Smooth muscle cell of the umbilical artery (primary cell): ENCODE measurements at places on chromosomes 1 and 21. TPM values are rescaled to one million over a fixed set of nuclear protein-coding genes. Genes with fewer than 3 reads are reported as not detected.

Gene PPIAL4G
- not detected in 2 replicates for total RNA-seq

Gene RHBDL2
- 0.30 and 3.8 TPM in 2 replicates for total RNA-seq

Gene LDLRAD2
- under 0.01 and 0.05 TPM in 2 replicates for total RNA-seq

Gene CZIB
- total RNA-seq, result 40.0 and 52.9 TPM in 2 replicates

Gene MYOM3
- 0.18 and 0.30 TPM in 2 replicates for total RNA-seq

Gene CTH
- total RNA-seq, result 8.5 and 15.1 TPM in 2 replicates

Gene HEYL
- total RNA-seq, result under 0.01 TPM in 1 of 2 replicates, not detected in the other

Gene PCP4
- total RNA-seq, result not detected in 2 replicates

Gene OR2T11
- not detected in 2 replicates for total RNA-seq

Gene CD1D
- total RNA-seq, result 0.51 and 3.0 TPM in 2 replicates

Gene TAL1
- under 0.01 TPM in 1 of 2 replicates, not detected in the other for total RNA-seq

Gene S100A9
- not detected in 2 replicates for total RNA-seq

Gene TMEM59
- total RNA-seq, result 313 and 741 TPM in 2 replicates

Gene OR6Y1
- not detected in 2 replicates for total RNA-seq

Gene KIAA0040
- total RNA-seq, result 0.05 TPM in 1 of 2 replicates, not detected in the other

Gene GJA9
- not detected in 2 replicates for total RNA-seq

Gene WDR47
- 17.2 and 23.8 TPM in 2 replicates for total RNA-seq

Gene INAVA
- 0.18 TPM in 1 of 2 replicates, not detected in the other for total RNA-seq

Gene MROH9
- total RNA-seq, result under 0.01 TPM in 1 of 2 replicates, not detected in the other

Gene PEAR1
- total RNA-seq, result 4.5 and 13.6 TPM in 2 replicates

Gene ENAH
- total RNA-seq, result 132 and 134 TPM in 2 replicates

Gene CFAP141
- total RNA-seq, result not detected in 2 replicates

Gene SPATA46
- total RNA-seq, result not detected in 2 replicates

Gene LAMB3
- 16.3 and 26.1 TPM in 2 replicates for total RNA-seq

Gene CHI3L1
- 2.4 and 339 TPM in 2 replicates for total RNA-seq

Gene LAMC1
- 959 and 1,206 TPM in 2 replicates for total RNA-seq

Gene CLDN8
- total RNA-seq, result not detected in 2 replicates

Gene EIF2D
- total RNA-seq, result 47.4 and 53.2 TPM in 2 replicates

Gene KIF17
- 1.2 and 2.2 TPM in 2 replicates for total RNA-seq

Gene TMEM51
- 8.6 and 10.5 TPM in 2 replicates for total RNA-seq

Gene MCOLN2
- total RNA-seq, result 0.30 and 1.9 TPM in 2 replicates

Gene HSD11B1
- total RNA-seq, result 1.2 and 41.6 TPM in 2 replicates

Gene PPFIA4
- 20.9 and 24.6 TPM in 2 replicates for total RNA-seq

Gene GOLT1A
- not detected in 2 replicates for total RNA-seq

Gene OPTC
- not detected in 2 replicates for total RNA-seq

Gene HFM1
- total RNA-seq, result under 0.01 and 0.23 TPM in 2 replicates

Gene FCGR2B
- total RNA-seq, result not detected in 2 replicates

Gene WDR3
- total RNA-seq, result 22.9 and 48.3 TPM in 2 replicates

Gene PALMD
- total RNA-seq, result 0.23 and 0.59 TPM in 2 replicates

Gene FAM151A
- total RNA-seq, result not detected in 2 replicates

Gene LRIG2
- total RNA-seq, result 16.9 and 20.9 TPM in 2 replicates

Gene ATAD3C
- total RNA-seq, result 0.09 TPM in 1 of 2 replicates, not detected in the other

Gene OLIG1
- total RNA-seq, result not detected in 2 replicates

Gene MTX1
- total RNA-seq, result 38.0 and 43.1 TPM in 2 replicates

Gene MYCL
- 1.3 and 2.1 TPM in 2 replicates for total RNA-seq

Gene CD34
- 0.05 and 0.30 TPM in 2 replicates for total RNA-seq

Gene ITPKB
- 2.7 and 3.2 TPM in 2 replicates for total RNA-seq

Gene CTBS
- total RNA-seq, result 14.6 and 21.2 TPM in 2 replicates

Gene TTC39A
- total RNA-seq, result 0.30 and 0.51 TPM in 2 replicates

Gene SPRR5
- total RNA-seq, result not detected in 2 replicates
